ENCODE measurements at places on chromosomes 1 and 21.

GRCh38 chr1:7885513-7886404 is 32.9 kb upstream of the UTS2 start:
- DNase-seq = peak; percentile 90

- no peak for DNase-seq
Observed at GRCh38 chr1:19377812-19378718, 65.9 kb downstream of the SLC66A1 start.

DNA sequence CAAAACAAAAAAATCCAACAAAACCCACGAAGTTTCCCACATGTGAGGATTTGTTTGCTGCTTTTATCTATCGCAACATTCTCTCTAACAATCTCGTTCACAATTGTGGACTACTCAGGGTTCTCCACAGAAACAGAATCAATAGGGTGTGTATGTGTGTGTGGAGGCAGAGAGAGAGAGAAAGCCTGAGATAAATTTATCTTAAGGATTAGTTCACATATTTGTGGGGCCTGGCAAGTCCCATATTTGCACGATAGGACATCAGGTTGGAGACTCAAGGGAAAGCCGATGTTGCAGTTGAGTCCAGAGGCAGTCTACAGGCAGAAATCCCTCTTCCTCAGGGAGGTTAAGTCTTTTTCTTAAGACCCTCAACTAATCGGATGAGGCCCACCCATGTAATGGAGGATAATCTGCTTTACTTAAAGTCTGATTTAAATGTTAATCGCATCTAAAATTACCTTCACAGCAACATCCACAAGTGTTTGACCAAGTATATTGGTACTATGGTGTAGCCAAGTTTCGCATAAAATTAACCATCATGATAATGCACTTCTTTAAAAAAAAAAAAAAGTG is 31.7 kb downstream of the ADAMTS1 start:
- DNase-seq = no peak

DNA sequence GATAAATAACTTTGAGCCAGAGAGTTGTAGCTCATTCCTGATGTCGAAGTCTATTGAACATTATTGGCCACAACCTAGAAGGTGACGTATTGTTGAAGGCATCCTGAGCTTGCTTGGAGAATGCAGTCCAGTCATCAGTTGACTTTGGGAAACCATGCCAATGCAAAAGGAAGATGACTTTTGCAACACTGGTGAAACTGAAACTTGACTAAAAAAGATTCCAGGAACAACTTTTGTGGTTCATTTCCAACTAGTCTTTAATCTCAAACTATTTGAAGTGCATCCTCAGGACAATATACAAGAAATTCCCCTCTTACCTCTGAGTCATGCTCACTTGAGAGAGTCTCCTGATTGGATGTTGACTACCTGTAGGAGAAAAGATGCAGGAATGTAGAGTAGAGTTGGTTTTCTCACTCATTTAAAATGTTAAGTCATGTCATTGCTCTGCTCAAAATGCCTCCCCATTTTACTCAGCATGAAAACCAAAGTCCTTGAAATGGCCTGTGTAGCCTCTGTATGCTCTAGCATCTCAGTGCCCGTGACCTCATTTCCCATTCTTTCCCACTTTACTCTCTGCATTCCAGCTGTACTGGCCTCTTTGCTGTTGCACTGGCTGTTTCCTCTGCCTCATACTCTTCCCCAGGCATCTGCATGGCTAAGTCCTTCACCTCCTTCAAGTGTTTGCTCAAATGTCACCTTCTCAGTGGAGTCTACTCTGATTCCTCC is 24.4 kb upstream of the LEPR start:
- DNase-seq = no peak

- DNase-seq = no peak
Observed at GRCh38 chr1:99106274-99106673, 101.6 kb upstream of the PLPPR5 start.

- DNase-seq = no peak
Observed at GRCh38 chr1:163863731-163864130, 542.0 kb downstream of the NUF2 start.

GRCh38 chr1:22831729-22832413 is 121.2 kb downstream of the EPHB2 start:
- no peak for DNase-seq

- no peak for DNase-seq
Observed at GRCh38 chr1:222171005-222171404, 376.9 kb downstream of the HHIPL2 start.

GRCh38 chr1:223477456-223477855 is 84.2 kb downstream of the CCDC185 start:
- no peak for DNase-seq

DNA sequence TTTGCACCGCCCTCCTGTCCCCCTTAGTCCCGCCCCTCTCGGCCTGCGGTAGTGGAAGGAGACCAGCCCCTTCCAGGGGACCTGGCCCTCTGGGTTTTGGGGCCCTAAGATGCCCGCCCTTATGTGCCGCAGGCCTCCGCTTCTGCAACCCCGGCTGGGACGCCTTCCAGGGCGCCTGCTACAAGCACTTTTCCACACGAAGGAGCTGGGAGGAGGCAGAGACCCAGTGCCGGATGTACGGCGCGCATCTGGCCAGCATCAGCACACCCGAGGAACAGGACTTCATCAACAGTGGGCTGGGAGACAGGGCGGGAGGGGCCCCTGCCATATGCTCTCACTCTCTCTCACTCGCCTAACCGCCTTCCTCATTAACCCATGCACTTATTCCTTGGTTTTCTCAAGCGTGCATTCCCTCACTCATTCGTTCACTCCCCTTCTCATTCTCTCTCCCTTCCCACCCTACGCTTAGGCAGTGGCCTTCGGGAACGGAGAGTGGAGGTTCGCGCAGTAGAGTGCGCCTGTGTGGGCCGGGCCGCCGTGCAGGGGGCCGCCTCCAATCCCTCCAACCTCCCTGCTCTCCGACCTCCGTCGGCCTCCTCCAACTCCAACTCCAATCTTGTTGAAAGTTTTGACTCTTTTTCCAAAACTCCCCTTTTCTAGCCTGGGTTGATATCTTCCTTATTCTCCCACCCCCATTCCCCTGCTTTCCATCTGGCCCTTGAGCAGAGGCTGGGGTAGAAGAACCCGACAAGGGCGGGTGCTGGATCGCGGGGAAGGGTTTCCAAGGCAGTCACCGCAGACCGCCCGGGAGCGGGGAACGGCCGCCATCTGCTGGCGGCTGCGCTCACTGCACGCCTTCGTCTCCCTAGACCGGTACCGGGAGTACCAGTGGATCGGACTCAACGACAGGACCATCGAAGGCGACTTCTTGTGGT is 15.2 kb downstream of the BCAN start:
- no peak for DNase-seq

GRCh38 chr1:227058321-227058751 is 118.2 kb downstream of the COQ8A start:
- no peak for DNase-seq

DNA sequence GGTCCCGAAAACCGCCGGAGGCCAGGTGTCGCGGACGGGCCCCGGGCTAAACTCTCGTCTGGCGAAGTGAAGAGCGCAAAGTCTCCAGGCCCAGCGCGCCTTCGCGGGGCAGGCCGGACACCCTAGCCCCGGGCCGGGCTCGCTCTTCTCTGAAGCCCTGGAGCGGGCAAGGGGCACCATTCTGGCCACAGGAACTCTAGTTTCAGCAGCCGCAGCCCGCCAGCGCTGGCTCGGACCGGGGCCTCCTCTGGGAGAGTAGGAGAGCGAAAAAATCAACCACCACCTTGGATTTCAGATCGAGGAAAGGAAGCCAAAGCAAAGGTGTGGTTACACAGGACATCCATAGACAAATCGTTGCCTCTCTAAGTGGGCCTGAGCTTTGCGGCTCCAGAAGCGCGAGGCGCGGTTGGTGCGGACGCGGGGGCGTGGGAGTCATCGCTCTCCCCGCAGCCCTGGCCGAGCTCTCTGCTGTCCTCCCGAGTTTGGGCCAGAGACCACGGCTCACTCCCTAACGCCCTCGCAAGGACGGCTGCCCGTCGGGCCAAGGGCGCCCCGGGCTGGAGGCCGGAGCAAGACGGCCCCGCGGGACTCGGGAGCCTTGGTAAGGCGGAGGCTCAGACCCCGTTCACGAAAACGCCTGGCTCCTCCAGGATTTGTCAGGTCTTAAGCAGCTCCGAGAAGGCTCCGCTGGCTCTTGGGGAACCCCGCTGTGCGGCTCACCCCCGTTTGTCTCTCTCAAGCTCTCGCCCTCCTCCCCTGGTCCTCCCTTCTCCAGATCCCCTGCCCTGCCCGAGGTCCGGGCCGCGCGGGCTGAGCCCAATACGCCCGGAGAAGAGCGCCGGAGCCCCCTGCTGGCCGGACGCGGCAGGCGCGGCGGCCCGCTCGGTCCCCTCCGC is 132.9 kb upstream of the DPYD start:
- no peak for DNase-seq

DNA sequence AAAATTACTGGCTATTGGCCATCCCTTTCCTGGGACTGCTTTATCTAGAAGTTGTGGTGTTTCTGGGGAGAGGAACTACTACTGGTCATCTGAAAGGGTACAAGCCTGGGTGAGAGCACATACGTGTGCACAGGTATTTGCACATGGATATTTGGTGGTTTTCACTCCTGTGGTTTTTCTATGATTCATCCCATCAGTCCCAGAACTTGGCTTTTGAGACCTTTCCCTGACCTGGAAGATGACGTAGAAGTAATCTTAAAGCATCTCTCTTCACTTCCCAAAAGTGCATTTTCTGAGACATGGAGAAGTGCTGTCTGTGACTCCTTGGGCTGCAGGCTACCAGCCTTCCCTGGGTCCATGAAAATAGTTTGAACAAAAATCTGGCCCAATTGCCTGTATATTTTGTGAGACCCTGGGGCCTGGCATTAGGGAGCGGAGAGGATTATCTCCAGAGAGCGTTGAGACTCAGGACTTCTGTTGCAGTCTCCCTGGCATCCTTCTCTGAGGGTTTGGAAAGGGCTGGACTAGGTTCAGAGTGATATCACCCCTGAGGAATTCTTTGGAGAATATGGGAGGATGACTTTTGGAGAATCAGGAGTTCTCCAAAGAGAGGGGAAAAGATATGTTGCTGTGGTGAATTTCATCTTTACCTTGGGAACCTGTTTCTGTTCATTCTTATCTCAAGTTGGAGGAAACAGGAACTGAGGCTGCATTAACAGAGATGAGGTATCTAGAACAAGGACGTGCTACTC is 130.8 kb downstream of the NOS1AP start:
- DNase-seq = no peak

DNA sequence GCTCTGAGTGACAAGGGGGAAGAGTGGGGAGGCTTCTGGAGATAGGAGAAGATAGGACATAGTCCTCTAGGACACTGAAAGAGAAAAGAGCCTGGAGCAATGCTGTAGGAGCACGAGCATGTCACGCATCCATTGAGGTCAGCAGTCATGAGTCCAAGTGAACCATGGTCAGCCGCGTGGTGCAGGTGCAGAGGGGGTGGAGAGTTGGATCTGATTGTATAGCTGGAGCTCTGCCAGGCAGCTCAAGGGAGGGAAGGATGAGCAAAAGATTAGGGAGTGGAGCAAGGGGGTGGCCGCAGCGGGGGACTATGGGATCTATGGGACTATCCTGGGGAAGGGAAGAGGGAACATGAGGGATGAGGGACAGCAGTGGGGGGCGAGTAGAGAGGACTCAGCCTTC is 14.0 kb downstream of the PADI1 start:
- DNase-seq = no peak

DNA sequence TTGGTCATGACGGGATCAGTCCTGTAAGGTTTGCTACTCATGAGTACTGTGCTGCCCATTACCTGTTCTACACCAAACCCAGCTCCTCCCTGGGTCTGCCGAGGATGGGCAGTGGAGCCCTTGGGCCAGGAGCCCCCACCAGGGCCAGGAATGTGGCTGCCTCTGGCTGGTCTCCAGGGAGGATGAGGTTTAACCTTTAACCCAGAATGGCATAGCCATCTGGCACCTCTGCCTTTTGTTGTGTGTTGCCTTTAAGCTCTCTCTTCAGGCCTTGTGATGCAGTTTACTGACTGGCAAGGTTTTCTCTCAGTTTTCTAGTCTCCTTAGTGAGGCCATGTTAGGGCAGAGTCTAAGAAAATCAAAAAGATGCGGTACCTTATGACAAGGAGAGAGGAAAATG is 38.6 kb downstream of the SIPA1L2 start:
- no peak for DNase-seq

GRCh38 chr1:110548381-110548780 is 29.4 kb upstream of the KCNA10 start:
- no peak for DNase-seq

- DNase-seq = no peak
Observed at GRCh38 chr21:41630917-41631316, 123.0 kb upstream of the TMPRSS2 start.

- DNase-seq = no peak
Observed at GRCh38 chr1:224433041-224433691, 1.4 kb downstream of the WDR26 start.

GRCh38 chr21:31161157-31161556 is 122.9 kb upstream of the KRTAP19-8 start:
- DNase-seq = no peak
